ENCODE measurements at places on chromosomes 1 and 21. TPM values are rescaled to one million over a fixed set of nuclear protein-coding genes. Genes with fewer than 3 reads are reported as not detected.
A peak's percentile ranks its signal among the peaks of the same experiment; 100 is the strongest.

Gene FCRLB
- 0.98 TPM for total RNA-seq

DNA sequence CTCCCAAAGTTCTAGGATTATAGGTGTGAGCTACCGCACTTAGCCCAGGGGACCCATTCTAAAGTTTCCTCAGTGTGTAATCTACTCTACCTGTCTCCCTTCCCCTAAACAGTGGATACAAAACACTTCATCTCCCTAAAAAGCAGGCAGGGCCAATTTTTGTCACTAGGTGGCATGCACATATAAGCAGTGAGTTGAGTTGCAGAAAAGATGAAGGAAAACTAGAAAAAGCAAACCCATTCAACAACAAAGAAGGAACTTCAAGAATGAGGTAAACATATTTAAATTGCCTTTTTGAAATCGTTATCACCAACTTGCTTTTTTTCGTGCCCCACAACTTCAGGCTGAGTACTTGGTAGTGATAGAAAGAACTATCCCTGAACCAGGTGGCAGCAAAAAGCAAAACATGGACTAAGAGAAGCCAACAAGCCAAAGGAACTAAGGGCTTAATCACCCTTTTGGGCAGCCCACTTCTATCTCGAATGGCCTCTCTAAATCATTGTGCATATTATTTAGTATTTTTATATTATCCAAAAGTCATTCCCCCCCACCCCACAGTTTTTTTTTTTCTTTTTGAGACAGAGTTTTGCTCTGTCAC lies 19.7 kb upstream of the ALDH9A1 start:
- no peaks in the 10 kb centered on the region for H3K27me3 ChIP-seq
- H3K4me3 ChIP-seq, result no peak overlapping the region
- DNase-seq, result peak; percentile 61
- no peak overlapping the region for H3K27ac ChIP-seq

GRCh38 chr21:31409831-31410487 lies 65.9 kb upstream of the TIAM1 start:
- peak; percentile 10 for DNase-seq
- peaks cover 4% of the 10 kb centered on the region for H3K4me1 ChIP-seq
- H3K36me3 ChIP-seq, result no peaks in the 10 kb centered on the region
- H3K4me3 ChIP-seq, result no peak overlapping the region
- no peaks in the 10 kb centered on the region for H3K27me3 ChIP-seq

Gene SPRR3
- total RNA-seq, result not detected

GRCh38 chr21:46515109-46515508 lies 56.4 kb downstream of the DIP2A start:
- H3K4me3 ChIP-seq, result no peak overlapping the region
- no peaks in the 10 kb centered on the region for H3K27me3 ChIP-seq

GRCh38 chr21:40254540-40255465 lies 387.6 kb downstream of the PCP4 start:
- H3K27ac ChIP-seq, result no peak overlapping the region
- no peaks in the 10 kb centered on the region for H3K4me1 ChIP-seq
- no peaks in the 10 kb centered on the region for H3K27me3 ChIP-seq
- no peak for DNase-seq
- H3K4me3 ChIP-seq, result no peak overlapping the region

GRCh38 chr1:96308314-96308713 lies 413.3 kb upstream of the PTBP2 start:
- DNase-seq, result no peak
- no peak overlapping the region for H3K4me3 ChIP-seq
- no peaks in the 10 kb centered on the region for H3K36me3 ChIP-seq
- H3K27ac ChIP-seq, result no peak overlapping the region
- no peaks in the 10 kb centered on the region for H3K4me1 ChIP-seq

- no peaks in the 10 kb centered on the region for H3K27me3 ChIP-seq
- H3K36me3 ChIP-seq, result no peaks in the 10 kb centered on the region
- peak; percentile 47 for DNase-seq
- H3K4me3 ChIP-seq, result peak overlapping the region; percentile 55
- H3K27ac ChIP-seq, result no peak overlapping the region
These were observed 1.1 kb downstream of the HUNK start for GRCh38 chr21:31873696-31874599.

- no peaks in the 10 kb centered on the region for H3K36me3 ChIP-seq
- no peak for DNase-seq
- no peaks in the 10 kb centered on the region for H3K27me3 ChIP-seq
- H3K4me1 ChIP-seq, result no peaks in the 10 kb centered on the region
- H3K4me3 ChIP-seq, result no peak overlapping the region
These were observed 447.5 kb downstream of the NEGR1 start for GRCh38 chr1:71834601-71835441.

Gene FTCD
- total RNA-seq, result 668 TPM

DNA sequence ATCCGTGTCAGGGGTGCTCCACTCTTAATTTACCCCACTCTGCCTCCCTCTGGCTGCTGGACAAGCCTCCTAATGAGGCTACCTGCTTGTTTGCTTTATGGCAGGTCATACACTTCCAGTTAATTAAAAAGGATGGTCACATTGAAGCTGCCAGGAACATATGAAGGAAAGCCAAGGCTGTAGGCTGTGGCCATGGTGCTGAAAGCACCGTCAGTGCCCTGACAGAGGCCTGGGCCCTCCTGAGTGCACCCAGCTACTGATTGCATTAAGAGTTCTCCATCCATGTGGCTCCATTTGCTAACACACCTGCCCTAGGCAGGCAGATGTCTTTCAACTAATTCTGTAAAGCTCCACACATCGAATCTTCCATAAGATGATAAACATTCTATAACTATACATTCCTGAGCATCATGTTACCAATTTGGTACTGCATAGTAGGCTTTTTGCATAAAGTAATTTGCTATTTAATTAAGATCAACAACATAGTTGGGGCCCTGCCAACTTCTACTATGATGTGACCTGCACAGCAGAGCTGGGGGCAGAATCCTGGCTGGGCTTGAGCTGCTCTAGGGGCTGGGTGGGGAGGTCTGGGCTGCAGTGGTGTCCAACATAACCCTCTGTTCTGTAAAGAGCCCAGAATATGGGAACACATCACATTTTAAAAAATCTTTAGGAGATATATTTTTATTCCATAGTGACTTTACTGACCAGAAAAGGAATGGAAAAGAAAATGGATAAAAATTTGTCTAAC lies 224.8 kb downstream of the SIPA1L2 start:
- H3K36me3 ChIP-seq, result peaks cover 10% of the 10 kb centered on the region
- no peaks in the 10 kb centered on the region for H3K4me1 ChIP-seq
- no peak overlapping the region for H3K4me3 ChIP-seq
- DNase-seq, result no peak
- no peak overlapping the region for H3K27ac ChIP-seq

GRCh38 chr1:232378266-232379062 lies 251.5 kb downstream of the SIPA1L2 start:
- H3K4me3 ChIP-seq, result no peak overlapping the region
- H3K27ac ChIP-seq, result no peak overlapping the region
- H3K4me1 ChIP-seq, result no peaks in the 10 kb centered on the region
- DNase-seq, result no peak

Gene CFAP298
- 10.4 TPM for total RNA-seq

DNA sequence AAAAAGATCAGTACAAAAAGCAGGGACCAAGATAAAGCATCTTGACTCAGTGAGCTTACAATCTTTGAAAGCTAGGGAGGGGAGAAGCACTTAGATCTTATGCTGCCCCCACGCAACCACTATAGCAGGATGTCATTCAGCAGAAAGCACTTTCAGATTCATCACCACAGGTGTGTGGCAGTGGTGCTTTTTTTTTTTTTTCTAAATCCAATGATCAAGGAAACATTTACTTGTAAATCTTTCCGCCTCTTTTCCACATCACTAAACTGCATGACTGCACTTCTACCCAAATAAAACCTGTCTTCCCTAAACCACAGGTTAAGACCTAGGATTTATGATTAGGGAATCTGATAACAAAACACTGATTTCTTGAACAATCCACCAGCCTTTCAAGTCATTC lies 154.8 kb downstream of the SLC45A1 start:
- H3K36me3 ChIP-seq, result no peaks in the 10 kb centered on the region
- no peak for DNase-seq
- no peak overlapping the region for H3K27ac ChIP-seq
- H3K4me3 ChIP-seq, result no peak overlapping the region

GRCh38 chr1:32933742-32934322 lies 30.8 kb downstream of the RNF19B start:
- H3K27ac ChIP-seq, result peak overlapping the region; percentile 48
- H3K36me3 ChIP-seq, result no peaks in the 10 kb centered on the region
- no peak for DNase-seq

Gene HJV
- 53.0 TPM for total RNA-seq

DNA sequence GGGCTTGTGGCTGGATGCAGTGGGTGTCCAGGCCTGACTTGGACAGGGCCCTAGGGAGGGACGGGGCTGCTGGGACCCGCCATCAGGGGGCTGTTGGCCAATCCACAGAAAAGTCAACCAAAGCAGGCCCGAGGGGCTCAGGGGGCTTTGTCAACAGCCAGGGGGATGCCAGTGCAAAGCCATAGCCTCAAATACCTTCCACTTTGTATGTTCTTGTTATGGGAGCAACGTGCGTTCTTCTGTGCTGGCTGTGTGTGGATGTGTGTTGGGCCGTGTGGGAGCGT lies 35.4 kb upstream of the ARF1 start:
- no peaks in the 10 kb centered on the region for H3K4me1 ChIP-seq
- no peaks in the 10 kb centered on the region for H3K27me3 ChIP-seq
- DNase-seq, result no peak
- no peak overlapping the region for H3K27ac ChIP-seq
- no peaks in the 10 kb centered on the region for H3K36me3 ChIP-seq
- H3K4me3 ChIP-seq, result no peak overlapping the region

Gene MAP3K6
- 13.3 TPM for total RNA-seq

DNA sequence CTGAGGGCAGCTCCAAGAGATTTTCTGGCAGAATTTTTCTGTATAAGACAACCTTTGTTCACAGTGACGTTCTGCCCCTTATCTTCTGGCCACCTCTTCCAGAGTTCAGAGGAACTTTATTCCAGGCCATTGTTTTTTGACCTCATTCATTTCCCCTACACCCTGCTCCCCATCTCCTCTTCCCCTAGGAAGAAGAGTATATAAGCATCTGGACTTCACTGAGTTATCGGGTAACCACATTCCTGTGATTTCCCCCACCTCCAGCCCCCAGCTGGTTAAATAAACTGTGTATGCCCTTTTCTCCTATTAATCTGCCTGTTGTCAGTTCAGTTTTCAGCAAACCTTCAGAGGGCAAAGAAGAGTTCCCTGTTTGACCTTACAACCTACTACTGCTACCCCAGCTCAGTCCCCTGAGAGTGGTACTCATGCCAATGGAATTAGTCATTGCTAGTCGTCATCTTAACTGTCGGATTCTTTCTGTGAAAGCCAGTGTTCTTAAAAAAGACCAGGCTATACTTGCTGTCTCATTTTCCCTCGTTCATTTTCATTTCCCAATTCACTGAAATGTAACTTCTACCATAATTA lies 14.3 kb upstream of the ALG14 start:
- no peaks in the 10 kb centered on the region for H3K4me1 ChIP-seq
- no peaks in the 10 kb centered on the region for H3K36me3 ChIP-seq
- no peaks in the 10 kb centered on the region for H3K27me3 ChIP-seq
- no peak overlapping the region for H3K4me3 ChIP-seq
- DNase-seq, result no peak

Gene KIF1B
- 27.9 TPM for total RNA-seq

DNA sequence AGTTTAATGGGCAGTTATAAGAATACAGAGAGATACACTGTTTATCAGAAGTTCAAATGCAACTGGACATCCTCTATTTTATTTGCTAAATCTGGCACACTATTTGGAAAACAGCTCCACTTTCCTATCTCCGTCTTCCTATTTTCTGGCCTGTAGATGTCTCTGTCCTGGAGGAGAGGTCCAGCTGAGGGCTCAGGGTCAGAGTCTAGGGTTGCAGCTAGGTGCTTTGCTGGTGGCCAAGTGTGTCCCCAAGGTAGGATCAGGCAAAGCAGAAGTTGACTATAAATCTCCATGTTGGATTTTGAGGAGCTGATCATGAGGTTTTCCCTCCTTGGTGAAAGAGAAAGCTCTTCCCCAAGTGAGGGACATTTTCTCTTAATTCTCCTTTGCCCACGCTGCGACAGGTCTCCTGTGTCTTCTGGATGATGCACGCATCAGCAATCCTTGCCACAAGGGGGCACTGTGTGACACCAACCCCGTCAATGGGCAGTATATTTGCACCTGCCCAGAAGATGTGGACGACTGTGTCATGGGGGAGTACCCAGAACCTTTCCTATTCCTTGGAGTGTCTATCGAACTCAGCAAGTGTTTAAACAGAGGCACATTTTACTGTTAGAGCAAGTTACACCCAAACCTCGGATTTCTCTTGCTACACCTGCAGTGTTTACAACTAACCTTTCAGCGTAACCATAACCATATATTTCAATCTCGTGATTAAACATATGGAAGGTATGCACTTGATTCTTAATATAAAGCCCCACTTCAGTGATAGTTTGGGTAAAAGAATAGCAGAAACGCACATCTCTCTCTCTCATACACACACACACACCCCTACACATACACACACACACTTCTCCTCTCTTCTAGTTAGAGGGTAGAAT lies 10.2 kb downstream of the ADAM30 start:
- DNase-seq, result peak; percentile 72
- no peaks in the 10 kb centered on the region for H3K27me3 ChIP-seq
- no peaks in the 10 kb centered on the region for H3K36me3 ChIP-seq
- no peak overlapping the region for H3K27ac ChIP-seq
- H3K4me3 ChIP-seq, result no peak overlapping the region

DNA sequence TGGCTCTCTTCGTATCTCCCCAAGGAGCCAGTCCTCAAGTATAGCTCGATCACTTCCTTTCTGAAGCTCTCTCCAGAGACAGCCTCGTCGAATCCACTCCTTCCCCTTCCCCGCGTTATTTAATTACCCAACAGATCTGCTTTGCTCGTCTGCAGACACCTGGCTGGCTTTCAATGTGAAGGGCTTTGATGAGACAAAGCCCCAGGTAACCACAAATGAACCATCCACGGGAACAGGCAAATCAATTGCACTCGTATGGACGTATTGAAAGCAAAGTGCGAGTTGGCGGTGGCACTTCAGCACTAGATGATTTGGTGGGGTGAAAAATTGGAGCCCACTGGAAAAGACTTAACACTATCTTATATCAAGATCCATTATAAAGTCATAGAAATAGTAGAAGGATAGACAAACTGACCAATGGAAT lies 364 bp upstream of the BCAR3 start:
- H3K4me3 ChIP-seq, result peak overlapping the region; percentile 69
- no peaks in the 10 kb centered on the region for H3K36me3 ChIP-seq
- DNase-seq, result no peak
- no peaks in the 10 kb centered on the region for H3K27me3 ChIP-seq
- no peaks in the 10 kb centered on the region for H3K4me1 ChIP-seq

- peak overlapping the region; percentile 88 for H3K27ac ChIP-seq
- peaks cover 51% of the 10 kb centered on the region for H3K4me1 ChIP-seq
- H3K4me3 ChIP-seq, result no peak overlapping the region
These were observed 1.8 kb upstream of the C1orf74 start for GRCh38 chr1:209786146-209786545.
